ENCODE measurements at places on chromosomes 12 and 14. TPM values are rescaled to one million over a fixed set of nuclear protein-coding genes. Genes with fewer than 3 reads are reported as not detected.

- DNase-seq: peak; percentile 72
Measured at GRCh38 chr12:57214398-57214781, 2.2 kb upstream of the NXPH4 start.

DNA sequence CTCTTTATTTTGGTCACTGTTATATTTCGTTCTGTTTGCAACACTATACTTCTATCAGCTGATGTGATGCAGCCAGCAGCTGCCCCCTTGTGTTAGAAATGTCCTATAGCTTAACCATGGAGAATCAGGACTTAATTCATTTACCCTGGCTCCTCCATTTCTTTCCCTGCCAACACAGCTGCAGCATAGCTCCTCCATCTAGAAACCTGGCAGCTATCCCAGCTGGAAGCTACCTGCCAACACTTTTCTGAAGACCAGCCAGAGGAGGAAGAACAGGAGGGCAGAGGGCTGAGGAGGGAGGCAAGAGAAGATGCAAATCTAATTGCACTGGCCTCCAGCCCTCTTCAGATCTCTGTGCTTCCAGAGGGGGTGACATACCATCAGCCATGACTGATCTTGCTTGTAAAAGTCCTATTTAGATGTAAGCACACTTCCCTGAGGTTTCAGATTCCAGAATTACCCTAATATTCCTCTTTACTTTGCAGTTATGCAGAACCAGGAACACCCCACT, 156.8 kb upstream of the TMEM260 start:
- DNase-seq: peak; percentile 52

DNA sequence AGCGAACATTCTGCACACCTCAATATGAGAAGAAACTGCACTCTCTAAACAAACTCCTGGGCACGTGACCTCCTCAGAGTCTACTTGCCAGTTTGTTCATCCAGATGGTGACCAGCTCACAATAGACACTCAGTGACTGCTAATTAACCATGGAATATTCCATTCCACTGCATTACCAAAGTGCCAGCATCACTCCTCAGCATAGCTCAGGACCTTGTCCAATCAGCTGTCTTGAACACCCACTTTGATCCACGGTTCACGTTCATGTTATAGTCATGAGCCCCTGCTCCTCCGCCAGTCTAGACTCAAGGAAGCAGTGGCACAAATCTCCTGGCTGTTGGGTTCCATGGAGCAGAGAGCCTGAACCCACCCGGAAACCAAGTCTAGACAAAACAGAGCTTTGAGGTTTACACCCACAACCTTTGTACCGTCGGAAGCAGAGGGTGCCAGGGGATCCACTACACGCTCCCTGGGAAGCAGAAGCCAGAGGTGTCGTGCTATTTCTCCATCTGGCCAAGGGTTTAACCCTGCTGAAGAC, 285.3 kb downstream of the ZFP36L1 start:
- no peak for DNase-seq

DNA sequence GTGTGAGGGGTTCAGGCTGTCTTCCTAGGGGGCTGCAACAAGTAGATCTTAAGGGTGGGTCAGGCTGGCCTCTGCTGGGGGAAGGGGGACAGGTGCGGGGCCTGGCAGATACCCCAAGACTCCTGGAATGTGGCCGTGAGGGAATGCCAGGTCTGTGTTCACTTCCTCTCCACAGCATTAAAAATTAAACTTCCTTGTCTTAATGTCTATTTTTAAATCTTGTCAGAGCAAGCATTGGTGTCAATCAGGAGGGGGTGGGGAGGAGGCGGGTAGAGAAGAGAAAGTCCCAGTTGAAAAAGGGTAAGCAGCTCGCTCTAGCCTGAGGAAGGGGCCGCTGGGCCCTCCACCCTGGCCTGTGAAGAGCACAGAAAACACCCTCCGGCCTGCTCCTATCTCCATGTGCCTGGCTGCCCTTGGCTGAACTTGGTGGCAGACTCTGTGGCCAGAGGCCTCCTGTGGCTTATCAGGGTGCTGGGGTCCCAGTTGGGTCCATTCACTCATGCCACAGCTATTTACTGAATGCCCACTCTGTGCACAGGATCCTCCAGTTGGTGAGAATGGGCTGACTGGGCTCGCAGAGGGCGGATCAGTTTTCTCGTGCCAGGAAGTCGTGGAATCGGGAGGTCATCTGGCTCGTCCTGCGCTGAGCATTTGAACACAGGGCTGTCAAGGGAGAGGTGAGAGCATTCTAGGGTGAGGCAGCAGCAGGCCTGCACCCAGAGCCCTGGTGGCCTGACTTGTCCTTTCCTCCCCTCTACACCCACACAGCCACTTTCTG, 128.8 kb downstream of the TSPAN9 start:
- no peak for DNase-seq

The RHEBL1 gene
- 0.24 TPM for total RNA-seq

DNA sequence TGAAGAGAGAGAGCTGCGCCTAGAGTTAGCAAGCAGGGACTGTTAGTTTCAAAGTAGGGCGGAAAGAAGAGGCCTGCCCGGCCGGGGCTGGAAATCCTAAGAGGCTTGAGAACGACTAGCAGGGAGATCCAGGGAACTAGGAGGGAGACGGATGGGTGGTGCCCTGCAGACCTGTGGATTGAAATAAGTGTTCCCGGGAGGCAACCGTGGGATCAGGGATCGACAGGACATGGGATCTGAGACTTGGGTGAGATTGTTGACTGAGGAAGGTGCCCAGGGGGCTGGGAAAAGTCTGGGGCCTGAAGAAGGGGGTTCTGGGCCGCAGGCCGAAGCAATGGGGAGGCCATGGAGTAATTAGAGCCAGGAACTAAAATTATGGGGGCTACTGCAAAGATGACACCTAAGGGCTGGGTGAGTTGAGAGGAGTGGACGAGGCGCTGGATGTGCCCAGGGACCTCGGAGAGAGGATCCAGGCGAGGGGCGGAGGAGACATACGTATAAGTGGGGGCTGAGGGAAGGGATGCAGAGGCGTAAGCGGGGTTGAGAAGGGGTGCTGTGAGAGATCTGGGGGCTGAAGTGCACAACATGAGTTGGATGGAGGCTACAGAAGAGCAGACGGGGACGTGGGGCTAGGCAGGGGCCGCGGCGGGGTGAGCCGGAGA, 635 bp downstream of the LTA4H start:
- peak; percentile 34 for DNase-seq

DNA sequence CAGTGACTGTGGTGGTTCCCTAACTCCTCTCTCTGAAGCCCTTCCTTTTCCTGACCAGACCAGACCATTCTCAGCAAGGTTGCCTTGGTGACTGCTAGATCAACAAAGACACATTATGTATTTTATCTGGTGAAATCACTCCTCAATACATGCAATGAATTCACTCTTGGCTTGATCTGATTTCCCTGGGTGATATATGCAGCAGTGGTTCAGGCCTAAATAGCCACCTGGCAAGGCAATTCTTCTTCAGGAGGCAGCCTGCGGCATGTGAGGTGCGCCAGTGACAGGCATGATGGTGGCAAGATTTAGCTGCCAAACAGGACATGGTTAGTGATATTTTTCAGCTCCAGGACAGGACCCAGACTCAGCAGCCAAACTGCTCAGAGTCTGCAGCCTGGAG, 350.3 kb upstream of the CCDC196 start:
- no peak for DNase-seq

DNA sequence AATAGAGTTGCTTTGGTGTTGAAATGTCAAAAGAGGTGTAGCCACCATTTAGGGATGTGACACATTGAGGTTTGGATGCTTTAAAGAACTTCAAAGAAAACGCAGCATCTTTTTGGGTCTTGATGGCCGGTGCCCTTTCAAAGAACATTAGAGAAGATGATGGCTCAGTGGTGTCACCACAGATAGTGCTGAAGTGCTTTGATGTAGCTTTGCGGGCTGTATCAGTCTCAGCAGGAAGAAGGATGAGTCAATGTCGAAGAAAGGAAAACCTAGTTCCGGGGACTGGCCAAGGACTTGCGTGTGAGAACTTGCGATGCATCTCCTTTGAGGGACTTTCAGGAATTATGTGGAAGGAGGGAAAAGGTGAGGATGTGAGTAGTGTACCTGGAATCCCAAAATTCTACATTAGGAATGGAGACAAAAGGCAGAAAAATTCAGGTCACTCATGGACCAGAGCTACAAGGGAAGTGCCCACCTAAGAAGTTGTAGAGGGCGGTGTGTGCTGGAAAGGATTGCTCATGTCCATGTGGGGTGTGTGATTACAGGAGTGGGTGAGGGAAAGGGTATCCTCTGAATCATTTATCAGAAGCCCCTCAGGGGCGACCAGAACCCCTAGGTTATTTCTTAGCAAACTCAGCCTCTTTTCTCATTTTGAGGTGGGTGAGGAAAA, 39.7 kb upstream of the GZMB start:
- DNase-seq: no peak

DNA sequence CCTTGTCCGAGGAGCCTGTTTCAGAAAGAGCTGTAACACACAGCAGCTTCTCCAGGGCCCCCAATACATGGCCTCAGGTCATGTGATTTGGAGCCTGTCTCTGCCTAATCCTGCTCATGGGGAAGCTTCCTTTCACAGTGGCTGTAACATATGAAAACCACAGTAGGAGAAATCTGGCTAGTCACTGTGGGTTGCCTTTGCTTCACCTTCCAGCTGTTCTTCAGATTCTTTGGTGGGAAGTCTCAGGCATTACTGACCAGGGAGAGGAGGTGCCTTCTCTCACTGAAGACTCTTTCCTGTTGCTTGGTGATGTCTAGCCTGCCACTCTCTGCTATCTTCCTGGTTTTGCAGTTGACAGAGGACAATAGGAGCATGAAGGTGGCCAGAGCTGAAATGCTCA, 350.6 kb downstream of the DPF3 start:
- no peak for DNase-seq

- DNase-seq: no peak
Measured at GRCh38 chr14:90575336-90575735, 178.5 kb downstream of the CALM1 start.

DNA sequence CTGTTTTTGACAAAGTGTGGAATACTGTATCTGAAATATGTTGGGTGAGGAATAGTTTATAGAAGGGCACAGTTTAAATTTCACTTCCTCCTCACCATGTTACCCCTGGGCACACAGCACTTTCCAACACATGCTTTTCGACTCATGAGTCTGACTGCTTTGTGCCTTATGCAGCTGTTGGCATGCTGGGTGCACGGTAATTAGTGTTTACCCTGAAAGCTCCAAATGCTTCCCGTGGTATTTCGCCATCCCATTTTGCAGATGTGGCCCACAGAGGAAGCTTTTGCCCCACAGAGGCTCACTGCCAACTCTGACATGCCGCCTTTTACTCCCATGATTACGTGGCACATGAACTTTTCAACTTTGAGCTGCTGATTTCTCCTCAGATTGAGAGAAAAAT, 168.6 kb downstream of the PRKCH start:
- peak; percentile 63 for DNase-seq

- DNase-seq: no peak
Measured at GRCh38 chr12:93776581-93777018, 99.4 kb downstream of the CRADD start.

DNA sequence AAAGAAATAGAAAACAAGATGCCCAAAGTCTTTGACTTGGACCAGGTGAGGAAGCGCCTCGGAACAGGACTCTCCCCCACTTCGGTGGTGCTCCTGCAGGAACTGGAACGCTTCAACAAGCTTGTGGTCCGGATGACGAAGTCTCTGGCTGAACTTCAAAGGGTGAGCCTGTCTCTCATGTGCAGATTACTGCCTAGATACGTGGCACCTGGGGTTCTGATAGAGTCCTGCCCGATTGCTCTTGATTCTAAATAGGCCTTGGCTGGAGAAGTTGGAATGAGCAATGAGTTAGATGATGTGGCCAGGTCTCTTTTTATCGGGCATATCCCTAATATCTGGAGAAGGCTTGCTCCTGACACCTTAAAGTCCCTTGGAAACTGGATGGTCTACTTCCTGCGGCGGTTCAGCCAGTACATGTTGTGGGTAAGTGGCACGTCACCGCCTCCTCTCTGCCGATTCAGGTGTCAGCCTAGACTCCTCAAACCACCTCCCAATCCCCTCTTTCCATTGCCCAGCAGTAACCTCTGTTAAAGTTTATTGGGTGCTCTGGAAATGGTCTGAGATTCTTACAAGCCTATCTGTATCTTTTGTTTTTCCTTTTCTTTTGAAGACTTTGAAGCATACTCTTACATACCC, 40.8 kb downstream of the CCDC92 start:
- no peak for DNase-seq

- no peak for DNase-seq
Measured at GRCh38 chr14:95523051-95523814, 6.8 kb upstream of the SYNE3 start.

GRCh38 chr12:130508847-130509246, 171.2 kb downstream of the PIWIL1 start:
- DNase-seq: no peak

- DNase-seq: no peak
Measured at GRCh38 chr12:31658471-31659086, 909 bp upstream of the ETFBKMT start.

The COCH gene
- 1.2 TPM for total RNA-seq

The TMEM132C gene
- total RNA-seq: 11.1 TPM

GRCh38 chr14:86088156-86088555, 558.2 kb downstream of the FLRT2 start:
- no peak for DNase-seq

The CD4 gene
- total RNA-seq: 11.6 TPM

DNA sequence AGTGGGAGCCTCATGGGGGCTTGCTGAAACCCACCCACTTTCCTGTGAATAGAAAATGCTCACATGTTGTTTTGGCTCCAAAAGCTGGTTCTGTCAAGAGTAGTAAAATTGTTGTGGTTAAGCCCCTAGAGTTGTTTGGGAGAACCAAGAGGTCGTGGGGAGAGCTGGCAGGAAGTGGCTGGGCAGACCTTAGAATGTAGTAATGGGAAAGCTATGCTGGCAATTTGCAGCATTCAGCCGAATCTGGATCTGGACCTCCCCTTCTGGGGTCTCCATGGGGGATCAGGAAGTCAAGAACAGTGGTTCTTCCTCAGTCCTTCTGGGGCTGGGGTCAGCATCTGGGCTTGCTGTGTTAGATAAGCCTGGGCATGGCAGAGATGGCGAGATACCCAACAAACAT, 150.6 kb upstream of the TBX3 start:
- no peak for DNase-seq

The TMEM132D gene
- 0.05 TPM for total RNA-seq

The DTX1 gene
- total RNA-seq: 9.8 TPM

The KRT4 gene
- total RNA-seq: not detected

The IGF1 gene
- total RNA-seq: 75.9 TPM

- DNase-seq: no peak
Measured at GRCh38 chr14:62420847-62421246, 624.4 kb downstream of the KCNH5 start.

The TMEM52B gene
- total RNA-seq: not detected

The ADAMTS20 gene
- not detected for total RNA-seq

DNA sequence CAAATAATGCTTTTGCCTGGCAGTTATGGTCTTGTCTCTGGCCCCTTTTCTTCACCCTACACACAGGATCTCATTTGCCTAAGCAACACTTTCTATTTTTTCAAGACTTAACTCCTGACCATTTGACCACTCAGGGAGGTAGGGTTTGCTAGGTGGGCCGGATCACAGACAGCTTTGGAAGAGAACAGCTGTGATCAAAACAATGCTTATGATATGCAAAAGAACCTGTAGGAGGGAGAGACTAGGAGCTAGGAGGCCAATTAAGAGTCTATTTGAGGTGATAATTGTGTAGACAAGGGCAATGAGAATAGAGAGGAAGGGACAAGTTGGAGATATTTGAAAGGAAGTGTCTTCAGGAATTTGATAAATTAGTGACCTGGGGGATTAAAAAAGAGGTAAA, 12.3 kb upstream of the DACT1 start:
- DNase-seq: no peak

The RERG gene
- total RNA-seq: 7.0 TPM
